Activated CD4-positive, CD25-positive, alpha-beta regulatory T cell treated with anti-CD3 and anti-CD28 coated beads, Interleukin-2, amount 50 U/mL, for 72 hours (primary cell): ENCODE measurements at places on chromosomes 12 and 14.

GRCh38 chr12:83210933-83211332, 524.2 kb downstream of the TMTC2 start:
- DNase-seq: no peak

DNA sequence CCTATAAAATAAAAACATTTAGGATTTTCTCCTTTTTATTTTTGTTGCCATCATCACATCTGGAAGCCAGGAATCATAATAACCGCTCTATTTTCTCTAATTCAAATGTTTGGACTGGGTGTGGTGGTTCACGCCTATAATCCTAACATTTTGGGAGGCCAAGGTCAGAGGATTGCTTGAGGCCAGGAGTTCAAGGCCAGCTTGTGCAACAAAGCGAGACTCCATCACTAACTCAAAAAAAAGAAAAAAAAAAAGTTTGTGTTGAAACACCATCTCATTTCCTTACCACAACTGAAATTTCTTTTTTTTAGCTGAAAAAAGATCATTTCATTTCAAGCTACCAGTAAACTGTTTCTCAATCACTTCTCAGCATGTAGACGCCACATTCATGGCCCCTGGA, 8.8 kb upstream of the BAZ1A start:
- DNase-seq: no peak

GRCh38 chr12:11814374-11814773, 164.9 kb downstream of the ETV6 start:
- DNase-seq: no peak

- no peak for DNase-seq
Measured at GRCh38 chr14:58919217-58919616, 269.2 kb upstream of the DAAM1 start.

GRCh38 chr12:130815028-130815741, 23.9 kb downstream of the STX2 start:
- DNase-seq: no peak

DNA sequence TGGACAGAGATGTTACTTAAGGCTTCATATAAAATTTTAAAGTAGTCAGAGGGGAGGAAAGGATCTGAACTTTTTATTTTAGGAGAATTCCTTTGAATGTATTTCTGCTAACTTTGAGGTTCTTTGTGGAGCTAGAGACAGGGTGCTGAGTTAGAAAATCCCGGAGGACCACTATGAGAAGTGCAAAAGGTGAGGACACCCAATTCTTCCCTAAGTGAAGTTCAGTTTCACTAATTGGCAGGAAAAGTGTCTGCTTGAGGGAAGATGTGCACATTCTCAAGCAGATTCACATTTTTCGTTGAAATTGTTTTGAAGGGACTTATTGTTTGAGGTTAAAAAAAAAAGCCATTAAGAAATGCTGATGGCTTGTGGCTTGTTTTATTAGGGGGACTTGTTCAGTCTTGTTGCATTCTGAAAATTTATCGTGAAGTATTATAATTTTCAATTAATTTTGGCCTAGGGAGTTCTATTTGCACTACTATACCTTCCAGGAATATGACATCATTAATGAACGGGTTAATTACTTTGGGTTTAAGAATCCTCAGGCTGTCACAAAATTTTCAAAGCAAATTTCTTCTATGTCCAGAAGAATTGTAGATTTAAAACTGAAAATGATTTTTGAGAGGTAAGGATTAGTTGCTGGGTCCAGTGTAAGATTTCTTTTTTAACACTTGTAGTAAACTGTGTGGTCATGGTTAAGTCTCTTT, 1.8 kb downstream of the PCNX1 start:
- no peak for DNase-seq

DNA sequence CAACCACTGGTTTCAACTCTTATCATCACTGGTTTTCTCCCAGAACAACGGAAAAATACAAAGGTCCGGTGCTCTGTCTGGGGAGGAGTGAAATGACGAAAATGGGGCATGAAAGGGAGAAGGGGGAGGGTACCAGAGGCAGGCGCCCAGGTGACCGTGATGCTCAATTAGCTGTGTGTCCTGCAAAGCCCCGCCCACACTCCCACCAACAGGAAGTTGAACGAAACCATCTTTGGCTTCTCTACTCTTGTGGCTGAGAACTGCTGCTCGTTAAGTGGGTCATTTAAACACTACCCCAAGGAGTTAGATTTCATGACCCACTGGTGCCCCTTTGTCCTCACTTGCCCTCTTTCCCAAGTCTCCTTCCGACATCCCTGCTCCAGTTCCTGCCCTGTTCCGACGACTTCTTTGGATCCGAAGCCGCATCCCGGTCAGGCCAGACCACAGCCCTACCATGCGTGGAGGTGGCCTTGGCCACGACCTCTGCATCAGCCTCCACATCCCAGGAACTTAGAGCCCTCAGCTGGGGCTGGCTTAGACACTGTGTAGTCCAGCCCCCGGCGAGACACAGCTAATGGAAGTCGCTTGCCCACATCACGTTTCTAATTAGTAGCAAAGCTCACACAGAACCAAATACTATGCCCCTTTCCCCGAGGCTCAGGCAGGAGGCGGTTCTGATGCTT, 11.4 kb upstream of the LRTM2 start:
- DNase-seq: no peak

DNA sequence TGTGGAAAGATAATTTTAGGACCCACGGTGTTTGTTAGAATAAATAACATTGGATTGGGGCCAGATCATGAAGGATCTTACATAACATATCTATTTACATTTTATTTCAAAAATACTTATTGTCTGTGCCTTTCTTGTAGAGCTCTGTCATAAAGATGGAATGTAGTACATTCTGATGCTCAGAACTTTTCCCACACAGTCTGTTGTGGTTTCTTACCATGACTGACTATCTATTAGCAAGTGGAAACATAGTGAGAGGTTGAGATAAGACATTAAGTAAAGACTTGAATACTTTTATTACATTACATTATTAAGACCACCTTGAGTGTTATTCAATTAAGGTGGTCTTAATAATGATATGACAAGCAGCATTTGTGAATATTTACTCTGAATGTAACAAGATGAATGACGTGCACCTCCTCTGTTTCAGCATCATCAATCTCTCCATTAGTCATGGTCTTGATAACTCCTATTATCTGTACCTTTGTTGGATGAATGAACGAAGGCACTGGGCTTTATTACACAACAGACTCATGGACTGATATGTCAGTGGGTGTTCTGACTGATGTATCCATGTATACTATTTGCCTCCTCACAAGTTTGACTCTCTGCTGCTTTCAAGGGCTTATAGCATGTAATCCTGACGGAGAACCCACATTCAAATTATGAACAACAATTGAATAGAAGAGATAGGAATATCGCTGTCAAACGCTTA, 883.0 kb upstream of the FLRT2 start:
- no peak for DNase-seq
